ENCODE measurements at places on chromosomes 2 and 18. TPM values are rescaled to one million over a fixed set of nuclear protein-coding genes. Genes with fewer than 3 reads are reported as not detected.

COLEC12 gene
- 15.0 TPM for total RNA-seq

NAT8 gene
- total RNA-seq = not detected

CGREF1 gene
- total RNA-seq = not detected

SLC39A10 gene
- total RNA-seq = 40.8 TPM

UGT1A3 gene
- not detected for total RNA-seq

YIPF4 gene
- total RNA-seq = 17.9 TPM
